LoVo (cell line): ENCODE measurements at places on chromosomes 2 and 18.

DNA sequence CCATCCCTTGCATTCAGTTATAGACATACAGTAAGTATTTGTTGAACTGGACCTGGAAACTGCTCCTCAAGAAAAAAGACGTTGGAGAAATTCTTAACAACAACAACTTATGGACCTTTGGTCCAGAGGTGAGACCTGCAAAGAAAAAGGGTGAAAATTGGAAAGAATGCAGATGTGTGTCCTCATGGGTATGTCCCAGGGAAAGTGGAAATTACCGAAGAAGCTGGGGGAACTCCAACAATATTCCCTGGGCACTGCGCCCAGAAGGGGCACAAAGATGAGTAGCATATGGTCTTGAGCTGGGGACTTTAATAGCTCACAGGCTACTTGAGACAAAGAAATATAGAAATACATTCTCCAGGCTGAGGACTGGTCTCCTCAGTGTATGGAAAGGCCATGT, 35.5 kb upstream of the YWHAQ start:
- DNase-seq, result no peak

DNA sequence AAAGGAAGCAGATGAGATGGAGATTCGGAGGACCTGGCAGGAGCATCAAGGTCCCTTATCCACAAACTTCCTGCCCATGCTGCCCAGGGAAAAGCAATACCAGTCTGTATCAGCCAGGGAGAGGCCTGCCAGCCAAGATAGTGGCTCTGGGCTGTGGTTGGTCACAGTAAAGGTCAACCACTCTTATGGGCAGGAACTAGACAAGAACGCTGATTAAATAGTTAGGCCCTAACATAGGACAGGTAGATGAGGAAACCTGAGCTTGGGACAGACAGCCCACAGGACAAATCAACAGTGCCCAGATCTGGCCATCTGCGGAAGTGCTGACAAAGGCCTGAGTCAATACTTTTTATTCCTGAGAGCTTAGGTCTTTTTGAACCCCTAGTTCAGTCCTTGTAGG, 10.7 kb downstream of the PSTPIP2 start:
- no peak for DNase-seq

DNA sequence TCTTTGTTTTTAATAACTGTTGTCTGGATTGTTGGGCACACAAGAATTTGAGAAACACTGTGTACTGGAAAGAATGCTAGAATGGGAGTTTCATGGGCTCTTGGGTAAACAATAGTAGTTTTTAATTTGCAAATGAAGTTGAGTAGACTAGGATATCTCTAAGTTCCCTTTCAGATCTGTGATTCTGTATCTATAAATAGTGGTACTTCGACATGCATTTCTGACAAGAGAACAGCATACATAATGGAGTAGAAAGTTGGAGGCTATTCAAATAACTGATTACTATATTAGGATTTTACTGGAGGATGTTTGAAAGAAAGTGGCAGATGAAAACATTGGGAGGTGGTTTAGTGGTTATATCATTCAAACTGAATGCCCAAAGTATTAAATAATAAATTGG, 29.5 kb downstream of the EPB41L5 start:
- DNase-seq, result no peak

DNA sequence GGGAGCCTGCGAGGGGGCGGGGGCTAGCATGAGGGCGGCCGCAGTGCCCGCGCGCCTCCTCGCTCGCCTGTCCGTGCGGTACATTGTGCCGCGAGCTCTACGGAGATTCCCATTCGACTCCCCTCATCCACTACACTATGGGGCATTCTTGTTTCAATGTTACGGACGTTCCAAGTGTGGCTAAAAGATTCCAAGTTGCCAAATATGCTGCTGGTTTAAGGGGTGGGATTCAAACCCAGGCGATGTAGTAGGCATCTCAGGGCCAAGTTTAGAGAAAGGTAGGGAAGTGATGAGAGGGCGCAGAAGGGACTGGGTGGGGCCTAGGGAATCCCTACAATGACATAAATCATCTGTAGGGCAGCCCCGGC, 10.0 kb upstream of the CRYBA2 start:
- no peak for DNase-seq

GRCh38 chr2:209872675-209873074, 101.0 kb downstream of the UNC80 start:
- DNase-seq, result peak; percentile 51

GRCh38 chr2:131037398-131038257, 55.6 kb downstream of the FAM168B start:
- no peak for DNase-seq

DNA sequence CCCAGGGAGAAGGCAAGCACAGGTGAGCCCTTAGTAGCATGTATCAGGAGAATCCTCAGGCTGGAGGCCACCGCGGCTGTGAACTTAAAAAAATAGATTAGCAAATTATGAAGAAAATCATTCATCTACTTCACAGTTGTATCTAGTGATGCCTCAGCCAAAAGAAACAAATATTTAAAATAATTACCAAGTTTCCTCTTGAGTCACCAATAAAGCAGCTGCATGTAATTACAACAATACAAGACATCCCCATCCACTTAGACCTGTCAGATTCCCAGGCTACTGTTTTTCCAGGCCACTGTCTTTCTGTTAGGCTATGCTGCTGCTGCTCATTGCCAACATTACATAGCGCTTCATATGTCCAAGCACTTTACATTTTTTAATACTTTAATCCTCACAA, 54.6 kb upstream of the PHLPP1 start:
- DNase-seq, result no peak

DNA sequence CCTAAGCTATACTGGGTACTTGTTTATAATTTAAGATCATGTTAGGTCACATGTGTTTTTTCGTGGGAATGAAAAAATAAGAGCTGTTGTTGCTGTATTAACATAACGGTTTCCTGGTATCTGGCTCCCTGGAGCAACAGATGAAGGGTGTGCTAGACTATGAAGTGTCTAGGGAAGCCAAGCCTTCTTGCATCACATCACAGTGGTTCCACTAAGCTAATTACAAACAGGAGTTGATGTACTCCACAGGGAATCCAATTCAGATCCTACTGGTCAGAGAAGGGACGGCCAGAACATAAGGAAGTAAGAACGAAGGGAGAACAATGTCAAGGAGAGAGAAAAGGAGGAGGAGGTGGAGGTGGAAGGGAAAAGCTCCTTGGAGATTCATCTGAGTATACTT, 193.0 kb upstream of the CYP26B1 start:
- no peak for DNase-seq

DNA sequence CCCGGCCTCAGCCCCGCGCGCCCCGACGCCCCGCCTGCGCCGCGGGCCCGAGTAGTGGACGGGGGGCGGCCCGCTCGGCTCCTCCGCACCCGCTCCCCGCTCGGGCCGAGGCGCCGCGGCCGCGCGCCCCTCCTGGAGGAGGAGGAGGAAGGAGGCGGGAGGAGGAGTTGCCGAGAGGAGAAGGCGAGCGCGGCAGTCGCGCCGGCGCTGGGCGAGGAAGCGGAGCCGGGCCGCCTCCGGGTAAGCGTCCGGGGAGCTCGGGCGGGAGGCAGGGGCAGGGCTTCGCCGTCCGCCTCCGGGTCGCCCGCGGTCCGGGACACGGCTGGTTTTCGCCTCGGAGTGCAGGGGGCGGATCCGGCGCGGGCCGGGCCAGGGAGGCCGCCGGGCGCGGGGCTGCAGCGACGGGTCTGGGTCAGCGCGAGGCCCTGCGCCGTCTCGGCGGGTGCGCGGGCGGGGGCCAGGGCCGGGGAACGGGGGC, at the start of gene SOCS6:
Gene SOCS6, plus strand, starts transcription at position 195 of the 478 bp plus-strand sequence. CDS start 35,624 bp downstream, outside the sequence.
- peak; percentile 52 for DNase-seq

DNA sequence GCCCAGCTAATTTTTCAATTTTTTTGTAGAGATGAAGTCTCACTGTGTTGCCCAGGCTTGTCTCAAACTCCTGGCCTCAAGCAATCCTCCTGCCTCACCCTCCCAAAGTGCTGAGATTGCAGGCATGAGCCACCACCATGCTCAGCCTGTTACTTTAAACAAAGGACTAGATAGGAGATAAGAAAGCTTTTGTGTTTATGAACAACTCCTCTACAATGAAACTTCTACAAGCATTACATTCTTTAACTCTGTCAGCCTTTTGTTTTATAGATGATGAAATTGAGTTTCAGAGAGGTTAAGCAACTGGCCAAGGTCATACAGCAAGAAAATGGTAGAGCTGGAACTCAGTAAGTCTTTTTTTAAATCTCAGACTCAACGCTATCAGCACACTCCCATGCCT, 22.7 kb downstream of the ALPK2 start:
- no peak for DNase-seq

DNA sequence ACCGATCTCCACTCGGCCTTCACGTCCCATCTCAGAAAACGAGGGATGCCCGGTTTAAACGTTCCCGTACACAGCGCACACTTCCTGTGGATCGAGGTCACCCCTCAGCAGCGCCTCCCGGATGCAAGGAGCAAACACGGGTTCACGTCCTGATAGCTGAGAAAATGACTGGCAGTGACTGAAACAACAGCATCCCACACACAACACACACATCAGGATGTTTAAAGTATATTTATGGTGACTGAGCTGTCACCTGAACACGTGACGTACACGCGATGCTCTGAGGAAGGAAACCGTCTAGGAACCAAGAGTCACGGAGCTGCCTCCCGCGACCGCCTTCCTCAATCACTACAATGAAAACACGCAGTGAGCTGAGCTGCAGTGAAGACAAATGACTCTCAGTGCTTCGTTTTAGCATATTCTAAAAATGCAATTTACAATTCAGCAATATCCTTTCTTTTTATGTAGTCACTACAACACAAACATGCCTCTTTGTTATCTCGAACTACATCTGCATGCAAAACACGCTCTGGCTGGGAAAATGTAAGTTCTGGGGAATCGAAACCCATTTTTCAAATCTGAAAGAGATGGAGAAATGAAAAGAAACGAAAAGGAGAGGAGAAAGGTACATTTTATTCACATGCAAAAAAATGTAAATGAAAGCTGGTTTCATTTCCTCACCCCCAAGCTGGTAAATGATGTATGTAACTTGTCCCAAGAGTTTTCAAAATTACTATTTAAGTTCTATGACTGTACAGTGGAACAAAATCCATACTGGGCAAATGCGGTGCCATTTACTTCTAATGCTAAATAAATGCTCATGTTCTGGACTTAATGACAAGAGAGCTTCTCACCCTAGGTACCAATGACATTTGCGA, 19.8 kb downstream of the HDAC4 start:
- no peak for DNase-seq

GRCh38 chr2:14348247-14348646, 284.3 kb upstream of the LRATD1 start:
- DNase-seq, result no peak

GRCh38 chr2:71785516-71785981, 332.2 kb downstream of the DYSF start:
- no peak for DNase-seq

- DNase-seq, result no peak
Measured at GRCh38 chr2:123085484-123085883, 939.6 kb upstream of the CNTNAP5 start.

- no peak for DNase-seq
Measured at GRCh38 chr18:70429847-70430500, 141.1 kb downstream of the SOCS6 start.

DNA sequence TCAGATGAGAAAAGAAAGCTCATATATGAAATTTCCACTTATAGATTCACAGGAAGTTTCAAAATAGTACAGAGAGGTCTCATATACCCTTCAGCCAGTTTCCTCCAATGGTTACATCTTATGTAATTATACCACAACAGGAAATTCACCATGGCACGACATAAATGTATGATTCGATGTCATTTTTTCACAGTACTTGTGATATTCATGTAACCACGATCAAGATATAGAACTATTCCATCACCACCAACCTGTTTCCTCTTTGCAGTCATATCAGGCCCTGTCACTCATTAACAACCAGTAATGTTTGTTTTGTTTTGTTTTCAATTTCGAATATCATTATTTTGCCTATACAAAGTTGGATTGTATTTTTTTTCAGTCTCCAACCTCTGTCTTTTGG, 314.3 kb upstream of the POU3F3 start:
- DNase-seq, result no peak

DNA sequence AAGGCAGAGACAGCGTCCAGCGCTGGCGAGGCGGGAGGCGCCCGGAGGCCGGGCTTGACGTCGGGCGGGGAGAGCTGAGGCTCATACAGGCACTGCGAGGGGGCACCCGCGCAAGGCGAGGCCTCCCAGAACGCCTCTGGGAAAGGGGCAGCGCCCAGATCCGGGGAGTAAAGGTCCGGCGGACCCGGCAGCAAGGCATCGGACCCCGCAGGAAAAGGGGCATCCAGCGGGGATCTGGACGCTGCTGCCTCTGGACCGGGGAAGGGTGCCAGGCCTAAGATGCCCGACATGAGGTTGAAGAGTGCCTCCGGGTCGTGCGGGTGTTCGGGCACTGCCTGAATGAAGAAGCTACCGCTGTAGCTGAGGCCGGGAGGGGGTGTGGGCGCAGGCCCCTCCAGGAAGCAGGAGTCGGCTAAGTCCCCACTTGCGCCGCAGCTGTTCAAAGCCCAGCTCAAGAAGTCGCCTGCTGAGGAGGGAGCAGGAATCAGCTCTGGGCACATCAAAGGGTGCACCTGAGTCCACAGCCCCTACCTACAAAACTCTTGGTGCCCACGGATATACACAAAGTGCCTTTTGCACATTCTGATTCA, 937 bp downstream of the EGR4 start:
- no peak for DNase-seq

DNA sequence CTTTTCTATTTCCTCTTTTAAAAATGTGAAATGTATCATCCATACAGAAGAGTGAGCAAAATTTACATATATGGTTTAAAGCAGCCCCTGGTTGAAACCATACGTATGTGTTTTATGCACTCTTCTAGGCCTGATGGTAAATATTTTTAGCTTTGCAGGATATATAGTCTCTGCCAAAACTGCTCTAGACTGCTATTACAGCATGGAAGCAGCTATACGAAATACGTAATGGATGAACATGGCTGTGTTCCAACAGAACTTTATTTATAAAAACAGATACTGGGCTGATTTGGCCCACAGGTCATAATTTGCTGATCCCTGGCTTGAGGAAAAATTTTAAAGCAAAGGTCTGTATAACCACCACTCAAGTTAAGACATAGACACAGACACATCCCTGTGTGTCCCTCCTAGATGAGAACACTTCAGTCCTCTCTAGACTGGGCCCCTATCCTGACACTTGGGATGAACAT, 42.5 kb upstream of the ATP8B1 start:
- DNase-seq, result no peak

DNA sequence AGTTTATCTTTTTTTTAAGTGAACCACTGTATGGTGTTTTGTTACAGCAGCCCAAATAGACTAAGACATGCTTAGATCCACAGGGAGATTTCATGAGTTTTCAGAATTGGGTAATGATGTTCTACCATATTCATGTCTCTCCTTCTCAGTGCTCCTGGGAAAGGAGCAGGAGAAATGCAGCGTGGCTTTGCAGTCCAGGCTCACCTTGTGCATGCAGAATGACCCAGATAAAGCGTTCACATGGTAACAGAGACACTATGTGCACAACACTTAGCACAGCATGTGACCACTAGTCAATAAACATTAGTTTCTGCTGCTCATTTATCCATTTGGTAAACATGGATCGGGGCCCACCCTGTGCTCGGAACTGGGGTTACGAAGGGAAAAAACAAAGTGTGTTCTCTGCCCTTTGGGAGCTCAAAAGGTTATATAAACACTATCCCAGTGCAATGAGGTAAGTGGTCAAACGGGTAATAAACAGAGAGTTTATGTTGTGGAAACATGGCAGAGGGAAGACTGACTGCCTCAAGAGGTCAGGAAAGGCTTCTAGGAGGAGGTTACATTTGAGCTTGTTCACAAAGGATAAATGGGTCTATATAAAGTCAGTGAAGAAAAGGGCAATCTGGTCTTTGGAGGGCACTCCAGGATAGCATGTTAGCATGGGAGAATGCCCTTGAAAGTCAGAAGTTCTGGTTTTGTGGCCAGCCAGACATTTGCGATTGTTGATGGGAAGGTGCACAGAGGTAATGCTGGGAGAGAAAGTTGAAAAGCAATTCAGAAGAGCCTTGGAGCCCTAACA, 299.2 kb downstream of the TDRD15 start:
- DNase-seq, result no peak
